ENCODE measurements at places on chromosomes 2 and 18. TPM values are rescaled to one million over a fixed set of nuclear protein-coding genes. Genes with fewer than 3 reads are reported as not detected.

GRCh38 chr2:5365871-5366461 is 326.2 kb upstream of the SOX11 start:
- DNase-seq: no peak

DNA sequence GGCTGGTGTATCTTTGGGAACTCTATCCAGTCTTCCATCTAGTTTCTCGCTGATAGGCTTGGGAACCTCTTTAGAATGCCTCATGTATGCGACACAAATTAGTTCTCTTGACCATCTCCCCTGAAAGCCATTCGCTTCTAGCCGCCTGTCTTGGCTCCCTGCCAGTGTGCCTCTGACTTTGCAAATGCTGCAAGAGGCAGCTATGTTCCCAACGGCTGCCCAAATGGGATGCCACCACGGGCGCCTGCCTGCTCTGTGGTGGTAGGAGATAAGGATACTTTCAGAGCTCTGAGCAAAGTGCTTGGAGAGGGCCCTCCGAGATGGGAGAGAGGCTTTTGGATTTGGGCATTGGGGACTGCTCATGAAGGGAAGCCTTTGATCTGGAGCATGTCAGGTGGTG is 77.7 kb upstream of the IGFBP5 start:
- no peak for DNase-seq

GRCh38 chr18:65725251-65726050 is 25.4 kb upstream of the CDH7 start:
- no peak for DNase-seq

Gene DNAH6
- total RNA-seq: 0.14 TPM

Gene SLC19A3
- 0.29 TPM for total RNA-seq

All from epithelial cell of proximal tubule (primary cell).